ENCODE measurements at places on chromosomes 5 and 9. TPM values are rescaled to one million over a fixed set of nuclear protein-coding genes. Genes with fewer than 3 reads are reported as not detected.

Gene GPR151
- not detected for polyA plus RNA-seq

Gene RANBP3L
- polyA plus RNA-seq = not detected

Gene FCN2
- not detected for polyA plus RNA-seq

Gene WDR31
- 2.3 TPM for polyA plus RNA-seq

DNA sequence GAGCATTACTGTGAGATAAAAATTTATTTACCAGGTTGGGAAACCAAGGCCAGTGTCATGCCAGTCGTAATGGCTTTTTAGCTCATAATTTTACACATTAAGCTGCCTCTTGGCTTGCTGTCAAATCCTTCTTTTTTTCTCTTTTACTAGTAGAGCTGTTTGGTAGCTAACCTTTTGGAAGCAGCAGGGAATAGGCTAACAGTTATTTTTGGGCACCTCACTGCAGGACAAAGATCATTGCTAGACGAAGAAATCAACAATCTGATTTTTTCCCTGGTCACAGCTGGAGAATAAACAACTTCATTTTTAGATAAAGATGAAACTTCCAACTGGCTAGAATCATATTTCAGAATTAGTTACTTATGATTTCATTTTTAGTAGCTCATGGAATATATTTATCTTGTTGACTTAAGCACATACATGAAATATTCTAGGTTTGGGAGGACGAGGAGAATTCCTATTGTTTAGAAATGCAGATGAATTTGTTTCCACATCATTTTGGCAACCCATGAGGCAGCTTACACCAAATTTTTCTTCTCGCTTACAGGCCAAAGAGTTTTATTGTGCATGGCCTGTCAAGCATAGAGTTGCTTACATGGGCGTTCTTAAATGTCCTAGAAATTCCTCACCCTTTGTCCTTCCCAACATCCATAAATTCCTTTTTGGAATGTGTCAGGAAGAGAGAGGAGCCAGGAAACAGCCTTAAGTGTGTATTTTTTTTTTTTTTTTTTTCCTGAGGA lies 19.6 kb downstream of the TNC start:
- H3K36me3 ChIP-seq = no peaks in the 10 kb centered on the region
- H3K27ac ChIP-seq = no peak overlapping the region
- H3K4me1 ChIP-seq = peaks cover 8% of the 10 kb centered on the region
- H3K27me3 ChIP-seq = no peaks in the 10 kb centered on the region
- H3K4me3 ChIP-seq = no peak overlapping the region

DNA sequence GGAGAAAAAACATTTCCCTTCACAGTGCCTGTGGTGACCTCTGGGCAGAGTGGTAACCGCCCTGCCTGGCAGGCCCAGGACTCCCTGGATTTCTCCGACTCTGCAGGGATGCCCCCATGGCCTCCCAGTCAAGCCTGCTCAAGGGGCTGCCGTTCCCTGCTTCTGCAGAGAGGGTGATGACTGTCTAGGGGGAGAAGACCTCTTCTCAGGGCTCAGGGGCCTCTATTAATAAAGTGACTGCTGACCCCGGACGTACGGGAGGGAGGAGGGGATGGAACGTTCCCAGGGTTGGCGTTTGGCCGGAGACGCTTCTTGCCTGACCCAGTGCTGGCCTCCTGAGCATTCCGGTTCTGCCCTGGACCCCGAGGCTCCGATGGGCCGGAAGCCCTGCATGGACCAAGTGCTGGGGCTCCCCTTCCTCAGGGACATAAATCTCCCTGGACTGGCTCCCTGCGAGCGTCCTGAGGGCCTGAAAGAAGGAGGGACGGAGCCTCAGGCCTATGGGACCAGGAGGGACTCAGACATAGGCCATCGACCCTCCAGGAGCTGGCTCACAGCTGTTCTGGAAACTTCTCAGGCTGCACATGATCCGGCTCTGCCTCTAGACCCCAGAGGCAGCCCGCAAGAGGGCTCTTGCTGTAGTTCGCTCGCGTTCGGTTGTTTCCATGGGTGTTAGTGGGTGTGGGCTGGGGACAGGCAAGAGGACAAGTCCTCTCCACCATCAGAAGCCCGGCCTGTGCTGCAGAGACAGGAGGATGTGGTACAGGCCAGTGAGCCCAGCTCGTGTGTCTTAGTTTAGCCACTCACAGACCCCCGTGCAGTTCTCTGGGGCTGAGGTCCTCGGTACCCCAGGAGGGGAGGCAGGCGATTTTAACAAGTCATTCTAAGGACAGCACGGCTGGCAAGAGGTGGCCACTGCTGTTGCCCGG lies 8.1 kb upstream of the RNU6ATAC start:
- H3K4me1 ChIP-seq = peaks cover 3% of the 10 kb centered on the region
- H3K4me3 ChIP-seq = no peak overlapping the region
- no peak for DNase-seq

DNA sequence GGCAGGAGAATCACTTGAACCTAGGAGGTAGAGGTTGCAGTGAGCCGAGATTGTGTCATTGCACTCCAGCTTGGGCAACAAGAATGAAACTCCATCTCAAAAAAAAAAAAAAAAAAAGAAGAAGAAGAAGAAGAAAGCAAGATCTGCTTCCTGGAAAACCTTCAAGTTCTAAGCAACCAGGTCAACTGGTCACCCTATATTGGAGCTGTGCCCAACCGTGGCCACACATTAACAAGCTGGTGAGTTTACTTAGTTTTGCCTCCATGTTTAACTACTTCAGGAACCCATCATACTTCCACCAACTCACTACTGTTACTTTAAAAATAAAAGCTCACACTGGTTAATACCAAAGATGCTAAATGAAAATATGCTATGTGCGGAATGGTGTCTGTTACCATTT lies 12.3 kb upstream of the SKP1 start:
- no peak for DNase-seq
- H3K36me3 ChIP-seq = no peaks in the 10 kb centered on the region
- no peak overlapping the region for H3K27ac ChIP-seq

DNA sequence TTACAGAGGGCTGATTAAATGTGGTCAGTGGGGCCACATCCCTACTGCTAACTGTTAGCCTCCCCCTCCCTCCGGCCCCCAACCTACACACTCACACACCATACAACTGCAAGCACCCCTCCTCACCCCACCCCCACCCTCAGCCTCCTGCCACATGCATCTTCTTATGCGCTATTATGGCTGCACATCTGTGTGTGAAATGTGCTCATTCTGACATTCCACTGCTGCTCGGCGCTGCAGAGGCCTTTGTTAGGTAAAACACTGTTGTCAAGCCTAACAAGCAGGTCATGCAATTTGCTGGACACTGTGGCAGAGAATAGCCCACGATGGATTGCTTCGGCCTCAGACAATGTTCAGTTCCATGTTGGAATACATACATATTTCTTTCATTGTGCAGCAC lies 173.6 kb downstream of the NR2F1-AS1 start:
- DNase-seq = no peak
- H3K27ac ChIP-seq = no peak overlapping the region
- no peaks in the 10 kb centered on the region for H3K27me3 ChIP-seq
- no peak overlapping the region for H3K4me3 ChIP-seq
- no peaks in the 10 kb centered on the region for H3K4me1 ChIP-seq
- H3K36me3 ChIP-seq = no peaks in the 10 kb centered on the region

GRCh38 chr9:81787747-81788632 lies 98.6 kb upstream of the TLE1 start:
- H3K27ac ChIP-seq = no peak overlapping the region
- no peak overlapping the region for H3K4me3 ChIP-seq
- H3K36me3 ChIP-seq = no peaks in the 10 kb centered on the region
- no peaks in the 10 kb centered on the region for H3K27me3 ChIP-seq
- no peak for DNase-seq
- peaks cover 2% of the 10 kb centered on the region for H3K4me1 ChIP-seq

DNA sequence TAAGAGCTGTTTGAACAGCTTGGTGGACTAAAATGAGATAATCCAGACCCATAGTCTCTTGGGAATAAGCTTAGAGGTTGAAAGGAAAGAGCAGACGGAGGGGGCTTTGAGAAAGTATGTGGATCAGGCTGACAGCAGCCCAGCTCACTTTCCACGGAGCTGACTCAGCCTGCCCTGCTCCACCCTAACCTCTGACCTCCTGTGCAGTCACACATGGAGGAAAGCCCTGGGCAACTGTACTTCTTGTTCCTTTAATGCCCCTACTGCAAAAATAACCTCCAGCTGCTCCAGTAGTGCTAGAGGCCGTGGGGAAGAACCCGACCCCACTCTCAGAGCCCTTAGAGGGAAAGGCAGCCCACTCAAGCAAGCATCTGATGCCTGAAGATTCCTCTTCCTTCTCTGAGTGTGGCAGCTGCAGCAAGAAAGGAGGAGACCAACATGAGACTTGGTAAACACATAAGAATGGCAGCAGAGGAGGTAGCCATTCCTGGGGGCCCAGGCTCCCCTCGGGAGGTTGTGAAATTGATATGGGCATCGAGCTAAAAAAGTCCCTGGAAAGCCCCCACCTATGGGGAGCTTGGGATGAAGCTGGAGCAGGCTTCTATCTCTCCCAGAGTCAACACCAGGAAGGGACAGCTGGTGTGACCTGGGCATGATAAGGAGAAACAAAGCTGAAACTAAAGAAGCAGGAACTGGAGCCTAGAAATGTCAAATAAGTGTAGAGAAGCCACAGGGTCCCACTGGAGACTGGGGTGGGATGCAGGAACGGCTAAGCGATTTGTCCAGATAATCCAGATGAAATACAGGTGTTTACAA lies 204.3 kb downstream of the PIK3R1 start:
- H3K36me3 ChIP-seq = no peaks in the 10 kb centered on the region
- peaks cover 8% of the 10 kb centered on the region for H3K4me1 ChIP-seq
- H3K4me3 ChIP-seq = no peak overlapping the region
- no peak overlapping the region for H3K27ac ChIP-seq

DNA sequence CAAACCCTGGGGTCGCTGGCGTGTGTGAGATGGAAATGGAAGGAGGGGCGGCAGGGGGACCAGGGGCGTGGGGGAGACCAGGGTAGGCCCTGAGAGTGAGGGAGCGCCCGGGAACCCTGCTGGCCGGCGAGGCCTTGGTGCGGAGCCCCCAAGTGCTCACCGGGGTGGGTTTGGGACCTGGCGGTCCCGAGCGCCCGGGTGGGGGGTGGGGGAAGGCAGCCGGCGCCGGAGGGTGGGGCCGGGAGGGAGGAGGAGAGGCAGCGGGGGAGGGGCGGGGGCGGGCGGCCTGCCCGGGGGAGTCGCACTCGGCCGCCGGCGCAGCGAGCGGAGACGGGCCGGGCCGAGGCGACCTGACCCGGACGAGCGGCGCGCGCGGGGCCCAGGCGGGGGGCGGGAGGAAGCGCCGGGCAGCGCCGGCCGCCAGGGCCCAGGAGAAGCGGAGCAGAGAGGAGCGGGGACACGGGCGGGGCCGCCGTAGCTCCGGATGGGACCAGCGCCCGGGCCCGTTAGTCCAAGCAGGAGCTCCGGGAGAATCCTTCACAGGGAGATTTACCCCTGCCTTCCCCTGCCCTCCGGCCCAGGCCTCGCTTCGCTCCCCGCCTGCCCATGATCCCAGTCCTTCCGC lies at the start of gene NPR2:
TSS of gene NPR2 (plus strand) at position 295 of the 625 bp plus-strand sequence. CDS start 818 bp downstream, outside the sequence.
- no peaks in the 10 kb centered on the region for H3K36me3 ChIP-seq
- no peak within 1 kb of the TSS for H3K27ac ChIP-seq
- DNase-seq = no peak
- no peaks in the 10 kb centered on the region for H3K27me3 ChIP-seq
- peaks cover 9% of the 10 kb centered on the region for H3K4me1 ChIP-seq

DNA sequence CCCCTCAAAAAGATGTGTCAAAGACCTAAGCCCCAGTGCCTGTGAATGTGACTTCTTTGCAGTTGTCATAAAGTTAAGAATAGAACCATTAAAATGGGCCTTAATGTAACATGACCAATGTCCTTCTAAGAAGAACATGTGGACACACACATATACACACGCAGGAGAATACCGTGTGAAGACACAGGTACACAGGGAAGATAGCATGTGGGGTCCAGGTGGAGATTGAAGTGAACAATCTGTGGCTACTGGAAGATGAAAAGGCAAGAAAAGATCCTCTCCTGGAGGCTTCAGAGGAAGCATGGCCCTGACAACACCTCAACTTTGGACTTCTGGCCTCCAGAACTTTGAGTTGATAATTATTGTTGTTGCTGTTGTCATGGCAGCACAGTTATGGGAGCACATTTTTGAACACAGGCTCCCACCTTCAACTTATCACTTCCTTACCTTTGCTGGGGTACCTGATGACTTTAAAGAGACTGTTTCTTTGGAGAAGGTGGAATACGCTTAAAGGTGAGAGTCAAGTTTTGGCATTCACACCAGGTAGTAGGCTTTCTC lies 123.5 kb upstream of the ADCY2 start:
- H3K36me3 ChIP-seq = no peaks in the 10 kb centered on the region
- no peak for DNase-seq
- H3K4me3 ChIP-seq = no peak overlapping the region
- no peaks in the 10 kb centered on the region for H3K27me3 ChIP-seq
- no peaks in the 10 kb centered on the region for H3K4me1 ChIP-seq

DNA sequence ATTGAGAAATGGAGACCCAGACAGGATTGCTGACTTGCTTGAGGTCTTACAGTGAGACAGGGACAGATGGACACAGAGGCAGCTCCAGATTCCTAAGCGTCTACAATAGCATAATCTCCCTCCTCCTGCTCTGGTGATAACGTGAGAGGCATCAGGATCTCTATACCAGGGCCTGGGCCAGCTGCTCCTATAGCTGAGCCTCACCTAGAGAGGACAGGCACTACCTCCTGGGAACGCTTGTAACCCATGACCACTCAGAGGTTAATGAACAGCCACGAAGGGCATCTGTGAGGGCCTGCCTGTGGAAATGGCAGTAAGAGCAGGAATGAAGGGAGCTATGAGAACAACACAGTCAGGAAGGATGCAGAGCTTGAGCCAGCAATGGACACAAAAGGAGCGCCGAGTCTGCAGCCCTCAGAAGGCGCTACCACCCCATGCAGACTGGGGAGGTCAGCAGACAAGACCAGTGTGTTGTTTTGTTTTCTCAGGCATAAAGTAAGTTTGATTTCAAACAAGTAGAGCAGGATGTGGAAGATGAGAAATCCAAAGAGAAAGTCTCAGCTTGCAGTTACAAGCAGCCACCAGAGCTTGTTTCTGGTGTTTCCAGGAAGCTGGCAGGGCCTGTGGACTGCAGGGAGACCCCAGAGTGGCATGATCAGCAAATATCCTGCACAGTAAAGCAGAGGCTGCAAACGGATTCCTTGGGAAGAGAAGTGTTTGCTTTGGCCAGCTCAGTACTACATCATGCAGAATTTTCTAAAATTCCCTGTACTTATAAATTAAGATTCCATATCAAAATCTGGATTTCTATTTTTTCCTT lies 17.4 kb downstream of the ANKS6 start:
- H3K36me3 ChIP-seq = peaks cover 10% of the 10 kb centered on the region
- H3K27me3 ChIP-seq = no peaks in the 10 kb centered on the region
- H3K4me1 ChIP-seq = peaks cover 16% of the 10 kb centered on the region
- no peak for DNase-seq

GRCh38 chr9:87095951-87096350 lies 148.6 kb upstream of the GAS1 start:
- H3K27me3 ChIP-seq = no peaks in the 10 kb centered on the region
- no peak overlapping the region for H3K4me3 ChIP-seq
- no peak overlapping the region for H3K27ac ChIP-seq
- H3K4me1 ChIP-seq = no peaks in the 10 kb centered on the region
- H3K36me3 ChIP-seq = no peaks in the 10 kb centered on the region

- H3K4me1 ChIP-seq = no peaks in the 10 kb centered on the region
- DNase-seq = no peak
- H3K36me3 ChIP-seq = no peaks in the 10 kb centered on the region
- H3K4me3 ChIP-seq = no peak overlapping the region
Measured at GRCh38 chr5:7250611-7251010, 145.3 kb upstream of the ADCY2 start.
